ENCODE measurements at places on chromosomes 5 and 9. TPM values are rescaled to one million over a fixed set of nuclear protein-coding genes. Genes with fewer than 3 reads are reported as not detected.

The PRDM9 gene
- not detected for total RNA-seq

The TAF11L11 gene
- not detected for total RNA-seq

The ASTN2 gene
- total RNA-seq = 12.0 TPM

The C5orf52 gene
- total RNA-seq = not detected

The IGIP gene
- 24.0 TPM for total RNA-seq

The ZBTB34 gene
- total RNA-seq = 7.9 TPM

The RGS7BP gene
- total RNA-seq = 6.2 TPM

The SLC25A2 gene
- 0.26 TPM for total RNA-seq

The TCF7 gene
- total RNA-seq = 0.40 TPM

The MAMDC2 gene
- 4.7 TPM for total RNA-seq

The CDH12 gene
- not detected for total RNA-seq

The CDX1 gene
- total RNA-seq = 0.91 TPM

The LCP2 gene
- total RNA-seq = not detected

The CNTLN gene
- total RNA-seq = 10.0 TPM

The PLPP7 gene
- 18.9 TPM for total RNA-seq

The DMRT3 gene
- not detected for total RNA-seq

The NEUROG1 gene
- not detected for total RNA-seq

The SLC4A9 gene
- total RNA-seq = 0.07 TPM

The PRR7 gene
- 11.4 TPM for total RNA-seq

The IRGM gene
- total RNA-seq = 0.13 TPM

The MSX2 gene
- total RNA-seq = 3.8 TPM

The IFNK gene
- total RNA-seq = not detected

The ENTPD8 gene
- not detected for total RNA-seq

The LPAR1 gene
- 95.9 TPM for total RNA-seq

The IFNA2 gene
- total RNA-seq = not detected

The PCDHB3 gene
- 0.79 TPM for total RNA-seq

The FBP2 gene
- total RNA-seq = not detected

The SLC6A7 gene
- total RNA-seq = not detected

The MCTP1 gene
- total RNA-seq = 1.3 TPM

The SLC25A51 gene
- 69.7 TPM for total RNA-seq

The NSD1 gene
- total RNA-seq = 46.0 TPM

The HOMER1 gene
- total RNA-seq = 7.4 TPM

The WDR38 gene
- not detected for total RNA-seq

The GABRA1 gene
- 0.17 TPM for total RNA-seq

The SPATA31C1 gene
- total RNA-seq = not detected

The NKD2 gene
- 3.5 TPM for total RNA-seq

Measured in smooth muscle cell of the pulmonary artery (primary cell).